ENCODE measurements at places on chromosomes 3 and 15.

DNA sequence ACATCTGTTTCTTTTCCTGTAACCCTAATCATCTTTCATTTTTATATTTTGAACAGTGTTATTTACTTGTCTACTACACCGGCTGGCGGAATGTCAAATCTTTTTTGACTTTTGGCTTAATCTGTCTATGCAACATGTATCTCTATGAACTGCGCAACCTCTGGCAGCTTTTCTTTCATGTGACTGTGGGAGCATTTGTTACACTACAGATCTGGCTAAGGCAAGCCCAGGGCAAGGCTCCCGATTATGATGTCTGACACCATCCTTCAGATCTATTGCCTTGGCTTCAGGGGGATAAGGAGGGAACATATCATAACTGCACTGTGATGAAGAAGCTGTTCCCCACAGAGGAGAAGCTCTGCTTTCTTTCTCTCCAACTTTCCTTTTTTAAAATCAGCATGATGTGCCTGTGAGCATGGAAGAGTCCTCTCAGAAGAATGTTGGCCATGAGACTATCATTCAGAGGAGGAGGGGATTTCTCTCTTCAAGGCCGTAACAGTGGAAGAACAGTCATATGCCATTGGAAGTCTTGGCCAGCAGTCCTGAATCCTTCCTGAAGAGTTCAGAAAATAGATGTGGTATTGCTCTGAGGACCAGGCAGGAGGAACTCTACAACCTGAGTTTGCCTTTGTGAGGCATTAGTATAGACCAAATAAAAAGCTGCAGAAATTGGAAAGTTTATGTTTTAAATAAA, 69.9 kb downstream of the SEC22A start:
- no peak for DNase-seq

GRCh38 chr3:123388811-123389627, 59.9 kb downstream of the ADCY5 start:
- DNase-seq: no peak

DNA sequence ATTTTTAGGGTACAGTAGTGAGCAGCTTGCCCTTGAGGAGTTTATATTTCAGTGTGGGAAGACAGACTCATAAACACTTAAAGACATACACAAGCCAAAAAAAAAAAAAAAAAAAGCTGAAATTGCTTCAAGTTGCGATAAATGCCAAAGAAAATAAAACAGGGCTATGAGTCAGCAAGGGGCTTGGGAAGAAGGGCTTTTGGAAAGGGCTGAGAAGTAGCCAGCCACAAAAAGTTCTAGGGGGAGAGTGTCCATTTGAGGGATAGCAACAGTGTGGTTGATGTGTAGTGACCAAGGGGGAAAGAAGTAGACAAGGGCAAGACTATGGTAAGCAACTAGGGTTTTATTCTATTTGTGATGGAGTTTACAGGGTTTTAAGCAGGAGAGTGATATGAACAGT, 185.5 kb downstream of the ADAMTS9 start:
- DNase-seq: no peak

DNA sequence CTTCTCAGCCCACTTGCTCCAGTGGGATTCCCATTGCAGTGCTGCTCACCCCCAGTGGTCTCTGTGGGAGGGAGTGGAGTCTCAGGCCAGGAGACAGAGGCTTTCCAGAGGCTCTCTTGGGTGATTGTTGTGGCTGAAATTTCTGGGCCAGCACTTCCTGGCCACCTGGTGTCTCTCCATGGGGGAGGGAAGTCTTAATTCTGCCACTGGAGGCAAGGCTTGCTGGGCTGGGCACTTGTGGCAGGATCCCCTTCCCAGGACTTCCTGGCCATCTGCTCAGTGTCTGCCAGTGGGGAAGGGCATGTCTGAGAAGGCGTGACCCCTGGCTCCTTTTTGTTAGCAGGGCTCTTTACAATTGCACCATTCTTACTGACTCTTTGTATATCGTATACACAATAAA, 351.8 kb downstream of the GABRB3 start:
- no peak for DNase-seq

DNA sequence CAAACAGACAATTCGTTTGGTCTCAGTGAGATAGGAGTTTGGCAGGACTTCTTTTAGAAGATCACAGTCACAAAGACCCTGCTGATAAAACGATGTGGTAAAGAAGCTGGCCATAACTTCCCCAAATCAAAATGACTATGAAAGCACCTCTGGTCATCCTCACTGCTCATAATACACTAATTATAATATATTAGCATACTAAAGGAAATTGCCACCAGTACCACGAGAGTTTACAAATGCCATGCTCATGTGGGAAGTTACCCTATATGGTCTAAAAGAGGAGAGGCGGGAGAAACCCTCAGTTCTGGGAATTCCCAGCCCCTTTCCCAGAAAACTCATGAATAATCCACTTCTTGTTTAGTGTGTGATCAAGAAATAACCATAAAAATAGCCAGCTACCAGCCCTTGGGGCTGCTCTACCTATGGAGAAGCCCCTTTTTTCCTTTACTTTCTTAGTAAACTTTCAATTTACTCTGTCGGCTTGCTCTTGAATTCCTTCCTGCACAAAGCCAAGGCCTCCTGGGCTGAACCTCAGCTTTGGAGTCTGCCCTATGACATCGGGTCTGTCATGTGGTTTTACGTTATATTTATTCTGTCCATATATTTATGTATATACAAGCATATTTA, 115.8 kb upstream of the IGSF10 start:
- no peak for DNase-seq

DNA sequence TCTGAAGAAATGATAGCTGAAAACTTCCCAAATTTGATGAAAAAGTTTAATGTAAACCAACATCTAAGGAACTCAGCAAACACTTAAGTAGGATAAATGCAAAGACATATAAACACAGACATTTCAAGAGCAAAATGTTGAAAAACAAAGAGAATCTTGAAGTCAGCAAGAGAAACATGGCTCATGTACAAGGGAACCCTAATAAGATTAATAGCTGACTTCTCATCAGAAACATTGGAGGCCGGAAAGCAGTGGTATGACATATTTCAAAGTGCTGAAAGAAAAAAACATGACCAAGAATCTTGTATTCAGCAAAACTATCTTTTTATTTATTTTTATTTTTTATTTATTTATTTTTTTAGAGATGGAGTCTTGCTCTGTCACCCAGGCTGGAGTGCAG, 10.6 kb upstream of the PRKCI start:
- DNase-seq: no peak

DNA sequence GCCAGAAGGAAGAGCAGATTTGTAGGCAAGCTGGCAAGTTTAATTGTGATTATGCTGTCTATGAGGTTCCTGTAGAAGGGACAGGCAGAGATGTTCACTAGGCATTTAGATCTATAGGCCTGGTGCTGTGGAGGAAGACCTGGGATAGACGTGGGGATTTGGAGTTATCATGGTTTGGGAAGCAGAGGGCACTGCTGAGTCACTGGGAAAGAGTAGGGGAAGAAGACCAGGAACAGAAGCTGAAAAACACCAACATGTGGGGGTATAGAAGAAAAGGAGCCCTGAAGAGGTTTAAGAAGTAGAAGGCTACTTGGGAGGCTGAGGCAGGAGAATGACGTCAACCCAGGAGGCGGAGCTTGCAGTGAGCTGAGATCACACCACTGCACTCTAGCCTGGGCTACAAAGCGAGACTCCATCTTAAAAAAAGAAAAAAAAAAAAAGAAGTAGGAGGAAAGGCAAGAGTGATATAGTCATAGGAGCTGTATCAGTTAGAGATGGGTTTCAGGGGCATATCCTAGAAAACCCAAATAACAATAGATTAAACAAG, 19.3 kb downstream of the GRK7 start:
- no peak for DNase-seq

DNA sequence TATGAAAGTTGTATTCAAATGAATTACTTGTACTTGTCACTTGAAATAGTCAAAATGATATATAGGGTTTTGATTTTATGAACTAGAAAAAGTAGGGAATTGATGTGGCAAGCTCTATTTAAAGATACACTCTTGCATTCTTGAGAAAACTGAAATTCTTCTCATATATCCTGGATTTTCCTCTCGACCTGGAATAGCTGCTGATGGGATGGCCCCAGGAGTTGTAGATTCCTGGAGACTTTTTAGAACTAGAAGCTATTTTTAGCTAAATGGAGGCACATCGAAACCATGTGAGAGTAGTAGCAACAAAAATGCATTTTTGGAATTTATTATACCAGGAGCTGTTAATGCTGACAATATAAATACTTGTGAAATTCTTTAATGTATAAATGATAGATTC, 125.9 kb downstream of the LEKR1 start:
- DNase-seq: no peak

DNA sequence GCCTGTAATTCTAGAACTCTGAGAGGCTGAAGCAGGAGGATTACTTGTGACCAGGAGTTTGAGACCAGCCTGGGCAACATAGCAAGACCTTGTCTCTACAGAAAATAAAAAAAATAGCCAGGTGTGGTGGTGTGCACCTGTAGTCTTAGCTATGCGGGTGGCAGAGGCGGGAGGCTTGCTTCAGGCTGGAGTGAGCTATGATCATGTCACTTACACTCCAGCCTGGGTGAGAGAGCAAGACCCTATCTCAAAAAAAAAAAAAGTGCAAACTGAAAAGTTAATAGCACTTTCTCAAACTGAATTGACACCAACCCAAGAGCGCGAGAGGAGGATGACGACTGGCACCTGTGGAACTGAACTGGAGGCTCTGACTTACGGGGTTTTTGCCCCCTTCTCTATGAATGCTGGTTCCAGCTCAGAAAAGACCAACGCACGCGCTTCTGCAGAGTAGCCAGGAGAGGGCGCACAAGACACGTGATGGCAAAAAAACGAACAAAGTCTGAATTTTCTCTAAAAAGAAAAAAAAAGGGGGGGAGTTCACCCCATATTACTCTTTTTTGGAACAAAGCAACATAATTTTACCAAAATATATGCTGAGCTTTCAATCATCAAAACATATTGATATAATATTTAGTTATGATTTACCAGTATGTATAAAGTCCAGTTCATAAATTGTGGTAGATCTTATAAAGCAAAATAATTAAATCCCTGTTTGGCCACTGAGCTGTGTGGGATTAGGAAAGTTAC, 23.7 kb downstream of the CFAP92 start:
- DNase-seq: peak; percentile 76

GRCh38 chr3:194570235-194570634, 63.0 kb downstream of the TMEM44 start:
- no peak for DNase-seq

- no peak for DNase-seq
Measured at GRCh38 chr3:55516392-55517030, 29.4 kb upstream of the WNT5A start.

- DNase-seq: no peak
Measured at GRCh38 chr3:105459566-105460290, 93.0 kb downstream of the ALCAM start.

DNA sequence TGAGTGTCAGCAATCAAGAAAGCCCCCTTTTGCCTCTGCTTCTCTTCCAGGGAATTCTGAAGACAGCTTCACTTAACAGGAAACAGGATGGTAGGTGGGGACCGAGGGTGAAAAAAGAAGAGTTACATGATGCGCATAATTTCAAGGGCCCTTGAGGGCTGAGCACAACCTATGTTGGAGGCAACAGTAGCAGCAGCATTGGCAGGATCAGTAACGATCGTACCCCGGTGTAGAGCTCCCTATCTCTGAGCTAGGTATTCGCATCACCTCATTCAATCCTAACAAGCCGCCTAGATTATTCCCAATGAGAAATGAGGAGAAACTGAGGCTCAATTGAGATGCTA, 432 bp upstream of the RAD54L2 start:
- peak; percentile 56 for DNase-seq

GRCh38 chr3:143637133-143637532, 211.1 kb downstream of the SLC9A9 start:
- no peak for DNase-seq

GRCh38 chr3:172057059-172057458, 17.7 kb downstream of the FNDC3B start:
- DNase-seq: no peak

DNA sequence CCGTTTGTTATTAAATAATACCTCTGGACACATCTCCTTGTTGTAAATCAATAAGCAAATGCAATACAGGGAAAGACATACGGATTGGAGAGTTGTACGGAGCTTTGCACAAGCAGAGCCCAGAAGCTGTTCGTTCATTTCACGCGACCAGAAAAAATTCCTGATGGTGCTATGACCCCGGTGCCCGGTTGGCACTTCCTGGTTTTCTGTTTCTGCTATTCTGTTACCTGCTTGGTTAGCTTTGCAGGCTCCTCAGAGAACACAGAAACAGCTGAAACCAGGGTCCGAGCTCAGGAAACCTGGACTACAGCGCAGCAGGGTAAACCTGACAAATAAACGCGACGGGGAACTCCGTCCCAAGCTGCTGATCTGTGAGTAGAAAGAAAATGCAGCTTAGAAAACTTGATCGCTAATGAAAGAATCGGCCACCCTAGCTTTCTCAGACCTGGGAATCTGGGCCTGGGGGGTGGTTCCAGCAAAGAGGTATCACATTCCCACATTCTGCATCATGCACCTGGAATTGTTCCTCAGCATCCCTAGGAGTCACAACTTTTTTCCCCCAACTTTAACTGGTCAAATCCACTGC, 845 bp downstream of the CNTN3 start:
- no peak for DNase-seq

- no peak for DNase-seq
Measured at GRCh38 chr3:33430061-33430460, 10.1 kb downstream of the UBP1 start.

- DNase-seq: no peak
Measured at GRCh38 chr3:186057594-186057993, 51.3 kb downstream of the ETV5 start.

- no peak for DNase-seq
Measured at GRCh38 chr15:27725731-27726130, 373.4 kb downstream of the OCA2 start.

DNA sequence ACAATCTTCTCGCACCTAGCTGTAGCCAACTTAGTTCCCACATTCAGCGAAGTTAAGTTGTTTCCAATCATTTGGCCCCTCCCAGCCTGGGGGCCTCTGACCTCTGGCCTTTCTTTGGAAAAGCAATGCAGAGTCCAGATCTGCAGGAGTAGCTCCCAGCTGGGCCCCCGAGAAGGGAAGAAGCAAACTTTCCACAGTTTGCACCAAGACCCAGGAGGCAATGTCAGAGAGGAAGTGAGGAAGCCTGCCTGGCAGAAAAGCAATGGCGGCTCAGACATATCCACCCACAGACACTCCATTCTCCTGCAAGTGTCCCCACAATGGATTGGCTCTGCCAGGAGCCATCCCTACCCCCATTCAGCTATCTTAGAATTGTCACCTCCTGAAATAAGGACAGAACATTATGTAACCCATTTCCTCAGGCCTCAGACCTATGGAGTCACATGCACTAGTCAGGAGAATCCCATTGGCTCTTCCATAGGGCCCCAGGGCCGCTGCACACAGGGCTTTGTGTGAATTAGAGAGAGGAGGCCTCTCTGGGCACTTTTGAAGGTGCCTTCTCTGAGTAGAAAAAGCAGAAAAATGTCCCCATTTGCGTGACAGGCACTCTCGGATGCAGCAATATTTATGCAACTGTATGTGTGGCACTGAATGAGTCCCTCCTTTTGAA, 3.0 kb upstream of the BUB1B start:
- DNase-seq: no peak
